NCI-H1092 (cell line): ENCODE measurements at places on chromosomes 13 and 19.
A peak's percentile ranks its signal among the peaks of the same experiment; 100 is the strongest.

DNA sequence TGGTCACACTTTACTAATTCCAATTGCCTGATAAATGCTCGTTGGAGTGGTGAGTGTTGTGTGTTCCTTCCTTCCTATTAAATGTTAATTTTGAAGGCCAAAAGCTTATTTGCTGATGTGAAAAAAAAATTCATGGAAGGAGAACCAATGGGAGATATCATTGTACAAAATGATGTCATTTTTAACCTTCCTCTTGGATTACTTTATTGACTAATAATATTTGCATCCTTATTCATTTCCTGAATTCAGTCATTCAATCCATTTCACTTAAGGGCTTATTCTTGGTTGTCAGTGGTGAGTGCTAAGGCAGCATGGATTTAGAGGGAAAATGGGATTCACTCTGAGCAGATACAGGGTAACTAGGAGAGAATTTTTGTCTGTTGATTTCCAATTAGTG lies 216.0 kb upstream of the HTR2A start:
- no peak for DNase-seq

GRCh38 chr13:41457589-41458186 lies 338 bp downstream of the RGCC start:
- no peak for DNase-seq

DNA sequence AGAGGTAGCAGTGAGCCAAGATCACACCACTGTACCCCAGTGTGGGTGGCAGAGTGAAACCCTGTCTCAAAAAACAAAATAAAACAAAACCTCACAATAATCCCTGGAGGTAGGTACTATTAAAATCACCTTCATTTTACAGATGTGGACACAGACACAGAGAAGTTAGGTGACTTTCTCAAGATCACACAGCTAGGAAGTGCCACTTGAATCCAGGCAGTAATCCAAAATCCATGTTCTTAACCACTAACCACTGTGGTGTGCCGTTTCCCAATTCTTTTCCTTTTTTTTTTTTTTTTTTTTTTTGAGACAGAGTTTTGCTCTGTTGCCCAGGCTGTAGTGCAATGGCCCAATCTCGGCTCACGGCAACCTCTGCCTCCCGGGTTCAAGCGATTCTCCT lies 9.0 kb downstream of the PPP1R14A start:
- DNase-seq: no peak

GRCh38 chr13:29428310-29429181 lies 166.9 kb downstream of the SLC7A1 start:
- DNase-seq: no peak

DNA sequence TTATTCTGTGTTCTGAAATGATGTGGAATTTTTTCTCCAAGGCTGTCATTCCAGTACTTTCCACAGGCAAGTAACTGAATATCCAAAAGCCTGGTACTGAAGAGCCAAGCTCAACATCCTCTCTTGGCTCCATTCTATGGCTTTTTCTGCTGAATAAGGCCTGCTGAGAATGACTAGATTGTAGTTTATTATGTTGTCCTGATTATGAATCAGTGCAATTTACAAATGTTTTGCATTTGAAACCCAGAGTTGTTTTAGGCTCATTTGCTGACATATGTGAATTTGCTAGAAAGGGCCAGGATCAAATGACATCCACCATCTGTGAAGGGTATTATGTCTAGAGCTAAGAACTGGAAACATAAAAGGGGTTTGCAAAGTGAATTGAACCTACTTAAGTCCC lies 596.6 kb downstream of the KCTD12 start:
- DNase-seq: no peak

DNA sequence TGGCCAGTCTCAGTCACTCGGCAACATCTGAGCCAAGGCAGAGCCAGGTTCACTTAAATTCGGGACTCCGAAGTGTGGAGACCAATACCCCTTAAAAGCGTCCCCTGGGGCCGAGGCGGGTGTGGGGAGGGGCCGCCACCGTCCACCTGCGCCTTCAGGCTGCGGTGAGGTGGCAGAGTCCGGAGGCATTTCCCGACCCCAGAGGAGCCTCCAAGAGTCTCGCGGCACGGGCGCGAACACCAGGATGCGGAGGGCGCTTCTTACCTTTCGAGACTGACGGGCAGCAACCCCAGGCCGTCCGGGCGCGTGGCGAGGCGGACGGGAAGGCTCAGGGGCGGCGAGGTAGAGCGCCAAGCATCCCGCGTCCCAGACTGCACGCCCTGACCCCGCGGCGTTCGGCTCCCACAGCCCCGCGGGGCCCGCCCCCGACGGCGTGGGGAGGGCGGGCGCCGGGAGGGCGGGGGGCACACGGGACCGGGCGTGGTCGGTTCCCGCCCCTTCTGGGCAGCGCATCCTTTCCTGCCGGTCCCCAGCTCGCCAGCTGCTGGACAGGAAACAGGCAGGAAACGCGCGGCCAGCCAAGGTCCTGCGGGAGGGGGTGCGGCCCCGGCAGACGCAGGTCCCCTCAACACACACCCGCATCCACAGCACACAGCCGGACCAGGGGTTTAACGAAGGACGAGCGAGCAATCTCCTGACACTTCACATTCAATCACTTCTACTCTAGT lies at the start of gene THSD1:
Gene THSD1, minus strand, starts transcription at position 406 of the 728 bp plus-strand sequence. CDS start 3,572 bp downstream, outside the sequence.
- no peak for DNase-seq

DNA sequence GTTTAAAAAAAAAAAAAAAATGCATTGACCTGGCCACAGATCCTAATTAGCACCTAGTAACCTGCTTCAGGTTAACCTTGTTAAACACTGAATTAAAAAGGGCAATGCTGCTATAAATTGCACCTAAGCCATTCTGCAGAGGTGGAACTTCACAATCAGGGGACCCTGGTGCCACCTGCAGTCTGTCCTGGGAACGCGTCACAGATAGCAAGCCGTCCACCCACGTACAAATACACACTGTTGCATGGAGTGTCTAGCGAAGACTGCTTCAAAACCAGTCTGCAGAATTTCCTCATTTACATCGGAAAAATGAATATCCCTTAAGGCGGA lies 169.3 kb downstream of the COL4A1 start:
- peak; percentile 61 for DNase-seq
